Psoas muscle (tissue), 8 donors: ENCODE measurements at places on chromosomes 2 and 18.

GRCh38 chr18:58966005-58966677, 101.5 kb downstream of the ZNF532 start:
- H3K27ac ChIP-seq: peak overlapping the region; percentile 2
- peaks cover 3% of the 10 kb centered on the region for H3K36me3 ChIP-seq
- H3K27me3 ChIP-seq: no peaks in the 10 kb centered on the region
- H3K4me1 ChIP-seq: peaks cover 42% of the 10 kb centered on the region
- no peak for DNase-seq

DNA sequence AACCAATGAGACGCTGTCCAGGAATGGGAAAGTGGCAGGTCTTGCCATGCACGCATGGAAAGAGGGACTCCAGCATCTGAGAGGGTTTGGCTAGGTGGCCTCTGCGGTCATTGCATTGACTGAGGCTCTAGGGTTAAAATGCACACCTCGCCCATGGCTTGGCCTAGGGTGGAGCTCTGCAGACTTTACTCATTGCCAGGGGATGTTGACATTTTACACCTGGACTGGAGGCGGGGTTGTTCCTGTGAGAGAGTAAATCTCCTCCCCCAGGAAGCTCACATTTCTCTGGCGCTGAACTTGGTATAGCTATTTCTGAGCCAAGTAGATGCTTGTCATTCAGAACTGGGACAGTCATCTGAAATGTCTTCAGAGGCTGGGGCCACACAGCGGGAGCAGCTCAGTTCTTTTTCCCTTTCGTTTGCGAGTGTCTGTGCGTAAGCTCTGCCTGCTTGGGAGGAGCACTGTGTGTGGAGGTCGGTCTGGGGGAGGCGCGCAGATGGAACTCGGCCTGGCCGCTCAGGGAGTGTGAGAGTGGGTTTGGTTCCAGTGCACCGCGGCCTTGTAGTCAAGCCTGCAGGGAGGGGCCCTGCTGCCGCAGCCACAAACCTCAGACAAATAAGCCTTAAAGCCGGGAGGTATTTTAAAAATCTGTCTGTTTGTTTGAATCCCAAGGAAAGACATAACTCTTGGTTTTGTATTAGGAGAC, 76.5 kb downstream of the LPIN1 start:
- H3K27ac ChIP-seq: peak overlapping the region; percentile 75
- DNase-seq: peak; percentile 74
- H3K4me3 ChIP-seq: peak overlapping the region; percentile 55
- peaks cover 2% of the 10 kb centered on the region for H3K36me3 ChIP-seq
- no peaks in the 10 kb centered on the region for H3K27me3 ChIP-seq

DNA sequence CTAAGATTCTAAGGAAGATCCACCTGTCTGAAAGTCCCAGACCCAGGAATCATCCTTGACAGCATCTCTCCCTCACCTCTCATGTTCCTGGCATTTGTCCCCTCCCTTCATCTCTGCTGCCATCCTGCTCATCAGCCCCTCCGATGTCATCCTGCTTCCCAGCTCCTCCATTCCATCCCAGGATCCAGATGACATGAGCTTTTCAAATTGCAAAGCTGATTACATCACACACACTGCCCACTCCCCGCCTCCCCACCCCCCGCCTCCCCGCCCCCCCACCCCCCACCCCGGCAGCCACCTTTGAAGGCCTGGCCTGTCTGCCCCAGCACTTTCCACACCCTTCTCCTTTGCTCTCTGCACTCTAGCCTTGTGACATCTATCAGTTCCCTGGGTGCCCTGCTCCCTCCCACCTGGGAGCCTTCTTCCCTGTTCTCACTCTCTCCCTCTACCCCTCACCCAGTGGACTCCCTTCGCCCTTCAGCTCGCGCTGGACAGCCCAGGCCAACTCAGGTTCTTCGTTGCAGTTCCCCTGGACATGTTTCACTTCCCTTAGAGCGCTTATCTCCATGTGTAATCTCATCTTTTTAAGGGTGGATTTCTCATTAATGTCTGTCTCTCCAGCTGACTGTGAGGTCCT, 61.6 kb downstream of the DNMT3A start:
- peak overlapping the region; percentile 83 for H3K27ac ChIP-seq
- H3K4me3 ChIP-seq: no peak overlapping the region
- peak; percentile 23 for DNase-seq
- H3K4me1 ChIP-seq: peaks cover 24% of the 10 kb centered on the region

- no peaks in the 10 kb centered on the region for H3K27me3 ChIP-seq
- H3K4me3 ChIP-seq: no peak overlapping the region
- no peak overlapping the region for H3K27ac ChIP-seq
- H3K36me3 ChIP-seq: no peaks in the 10 kb centered on the region
- H3K4me1 ChIP-seq: no peaks in the 10 kb centered on the region
Measured at GRCh38 chr2:106845716-106846115, 40.3 kb downstream of the ST6GAL2 start.

GRCh38 chr18:25075783-25076182, 276.2 kb downstream of the ZNF521 start:
- no peak overlapping the region for H3K4me3 ChIP-seq
- no peaks in the 10 kb centered on the region for H3K27me3 ChIP-seq
- DNase-seq: no peak
- no peaks in the 10 kb centered on the region for H3K36me3 ChIP-seq
- H3K4me1 ChIP-seq: no peaks in the 10 kb centered on the region
- no peak overlapping the region for H3K27ac ChIP-seq

GRCh38 chr2:226792155-226792881, 7.3 kb downstream of the IRS1 start:
- peak overlapping the region; percentile 99 for H3K27ac ChIP-seq
- no peaks in the 10 kb centered on the region for H3K27me3 ChIP-seq
- no peaks in the 10 kb centered on the region for H3K36me3 ChIP-seq
- H3K4me1 ChIP-seq: peaks cover 82% of the 10 kb centered on the region

DNA sequence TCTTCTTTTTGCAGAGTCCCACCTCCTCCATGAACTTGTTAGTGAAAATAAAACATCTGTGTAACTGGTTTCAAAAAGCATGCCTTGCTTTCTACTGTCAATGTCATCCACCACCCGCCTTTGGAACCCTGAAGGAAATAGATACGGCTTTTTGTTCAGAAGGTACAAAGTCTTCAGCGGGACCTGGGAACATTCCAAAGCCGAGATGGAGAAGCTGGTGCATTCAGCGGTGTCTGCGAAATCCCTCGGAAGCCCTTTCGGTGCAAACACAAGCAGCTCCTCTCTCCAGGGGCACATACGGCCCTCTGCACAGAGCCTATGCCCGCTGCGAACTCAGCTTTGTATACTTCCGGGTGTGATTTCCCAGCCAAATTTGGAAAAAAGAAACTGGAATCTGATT, 555.8 kb upstream of the SALL3 start:
- DNase-seq: no peak
- no peak overlapping the region for H3K27ac ChIP-seq
- H3K4me3 ChIP-seq: no peak overlapping the region
- no peaks in the 10 kb centered on the region for H3K27me3 ChIP-seq
- H3K36me3 ChIP-seq: no peaks in the 10 kb centered on the region
- H3K4me1 ChIP-seq: no peaks in the 10 kb centered on the region
